Stimulated activated CD8-positive, alpha-beta memory T cell treated with anti-CD3 and anti-CD28 coated beads, Interleukin-7, amount 100 ng/mL, for 1 hour (primary cell): ENCODE measurements at places on chromosomes 12 and 14.

DNA sequence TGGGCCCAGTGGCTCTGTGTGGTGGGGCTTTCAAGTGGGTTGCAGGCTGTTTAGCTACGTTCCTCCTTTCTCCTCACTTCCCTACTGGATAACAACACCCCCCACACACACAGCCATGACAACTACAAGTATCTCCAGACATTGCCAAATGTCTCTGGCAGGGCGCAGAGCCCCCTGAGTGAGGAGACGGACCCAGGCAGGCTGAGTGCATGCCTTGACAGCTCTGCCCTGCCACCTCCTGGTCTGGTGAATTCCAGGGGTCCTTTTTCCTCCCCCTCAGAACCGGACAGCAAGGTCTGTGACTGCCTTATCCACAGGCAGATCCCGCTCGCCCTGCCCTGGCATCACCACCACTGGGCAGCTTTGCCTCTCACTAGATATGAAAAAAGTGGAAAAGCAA is 276.5 kb downstream of the TMEM132C start:
- DNase-seq, result no peak

GRCh38 chr14:56659378-56659777 is 79.8 kb downstream of the TMEM260 start:
- DNase-seq, result no peak

GRCh38 chr14:93946104-93946503 is 19.0 kb downstream of the FAM181A start:
- no peak for DNase-seq

DNA sequence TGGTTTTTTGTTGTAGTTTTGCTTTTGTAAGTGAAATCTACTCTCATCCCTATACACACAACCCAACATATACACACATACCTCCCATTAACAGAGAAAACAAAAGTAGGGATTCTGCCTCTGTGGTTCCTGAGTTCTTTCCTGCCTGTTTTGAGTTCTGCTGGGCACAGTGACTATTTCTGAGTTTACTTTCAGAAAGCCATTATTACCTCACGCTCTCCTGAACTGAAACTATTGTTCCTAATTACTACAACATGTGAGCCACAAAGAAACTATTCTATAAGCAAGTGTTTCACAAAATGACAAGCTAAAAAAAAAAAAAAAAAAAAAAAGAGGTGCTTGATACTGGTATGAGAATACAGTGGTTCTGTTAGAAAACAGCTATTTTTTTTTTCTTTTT is 110.9 kb downstream of the ALG10B start:
- no peak for DNase-seq

DNA sequence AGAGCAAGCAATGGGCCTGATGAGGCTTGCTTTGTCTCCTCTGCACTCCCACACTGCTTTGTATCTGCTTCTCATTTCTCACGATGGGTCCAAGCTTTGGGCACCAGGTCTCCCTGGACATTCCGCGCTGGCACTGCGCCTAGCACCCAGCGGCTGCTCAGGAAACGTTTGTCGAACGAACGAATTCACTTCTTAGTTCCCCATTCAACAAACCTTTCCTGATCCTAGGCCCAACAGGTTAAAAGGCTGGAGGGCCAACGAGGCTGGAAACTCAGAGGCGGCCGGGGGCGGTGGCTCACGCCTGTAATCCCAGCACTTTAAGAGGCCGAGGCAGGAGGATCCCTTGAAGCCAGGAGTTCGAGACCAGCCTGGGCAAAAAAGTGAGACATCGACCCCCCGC is 1.0 kb upstream of the GLRX5 start:
- no peak for DNase-seq

- no peak for DNase-seq
Observed at GRCh38 chr12:25590011-25590721, 37.1 kb upstream of the LMNTD1 start.

DNA sequence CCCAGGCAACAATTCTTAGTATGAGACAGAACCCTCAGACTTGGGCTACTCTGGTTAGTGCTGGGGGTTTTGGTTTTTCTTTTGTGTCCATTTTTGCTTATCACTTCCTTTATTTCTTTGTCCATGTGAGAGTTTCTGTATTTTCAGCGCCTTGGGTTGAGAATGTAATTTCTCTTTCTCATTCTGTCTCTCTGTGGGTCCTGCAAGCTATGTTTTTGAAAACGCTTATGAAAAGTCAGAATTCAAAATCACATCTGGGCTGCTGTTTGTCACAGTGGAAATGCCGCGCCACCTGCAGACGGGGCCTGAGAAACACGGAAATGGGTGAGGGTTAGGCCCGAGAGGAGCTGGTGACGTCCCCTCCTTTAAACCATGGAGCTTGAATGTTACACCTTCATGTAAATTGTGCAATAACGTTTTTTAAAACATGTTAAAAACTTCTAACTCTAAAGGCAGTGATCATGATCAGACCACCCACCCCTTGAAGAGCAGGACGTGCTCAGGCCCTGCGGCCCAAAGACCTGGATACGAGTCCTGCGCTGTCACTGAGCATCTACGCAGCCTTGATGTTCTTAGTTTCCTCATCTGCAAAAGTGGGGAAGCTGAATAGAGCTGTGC is 26.1 kb downstream of the JDP2 start:
- DNase-seq, result no peak

- DNase-seq, result no peak
Observed at GRCh38 chr12:114674251-114675047, 9.5 kb downstream of the TBX3 start.

- DNase-seq, result no peak
Observed at GRCh38 chr14:67583711-67584644, 16.1 kb downstream of the PIGH start.

- no peak for DNase-seq
Observed at GRCh38 chr12:26555139-26555538, 277.9 kb downstream of the ITPR2 start.

DNA sequence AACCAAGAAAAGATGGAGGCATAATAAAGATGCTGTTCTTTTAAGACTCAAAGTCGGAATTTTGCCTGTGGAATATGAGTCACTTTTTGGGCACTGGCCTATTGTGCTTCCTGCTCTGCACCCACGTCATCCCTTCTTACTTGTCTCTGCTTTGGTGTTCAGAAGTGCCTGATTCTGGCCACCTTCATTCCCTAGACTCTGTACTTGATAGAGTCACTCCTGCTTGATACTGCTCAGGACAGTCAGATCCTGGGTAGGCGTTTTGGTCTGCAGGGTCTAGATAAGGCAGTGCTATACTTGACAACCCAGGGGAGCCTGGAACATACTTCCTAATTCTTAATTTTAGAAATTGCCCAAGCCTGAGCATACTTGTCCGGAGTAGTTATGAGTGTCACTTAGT is 1.9 kb downstream of the LRRK2 start:
- no peak for DNase-seq

GRCh38 chr12:116066381-116067230 is 210.9 kb downstream of the MED13L start:
- peak; percentile 20 for DNase-seq

DNA sequence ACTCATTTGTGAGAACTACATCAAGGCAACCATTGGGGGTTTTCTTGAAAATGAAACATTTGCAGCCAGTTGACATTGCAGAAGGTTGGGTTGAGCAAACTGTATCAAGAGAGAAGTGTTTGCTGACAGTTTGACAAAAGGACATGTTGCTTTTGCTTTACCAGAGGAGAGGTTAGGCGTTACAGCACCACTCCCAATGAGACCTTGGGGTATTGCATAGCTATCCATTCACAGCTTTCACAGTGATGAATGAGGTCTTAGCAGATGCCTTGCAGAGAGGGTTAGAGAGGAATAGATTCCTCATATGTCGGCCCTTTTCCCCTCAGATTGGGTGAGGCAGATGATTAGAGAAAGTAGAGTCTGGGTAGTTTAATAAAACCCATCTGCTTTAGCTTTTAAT is 988.9 kb upstream of the FLRT2 start:
- no peak for DNase-seq
